ENCODE measurements at places on chromosomes 1 and 21. TPM values are rescaled to one million over a fixed set of nuclear protein-coding genes. Genes with fewer than 3 reads are reported as not detected.

Gene CLEC20A
- total RNA-seq = not detected

Gene PAQR6
- total RNA-seq = 3.0 TPM

DNA sequence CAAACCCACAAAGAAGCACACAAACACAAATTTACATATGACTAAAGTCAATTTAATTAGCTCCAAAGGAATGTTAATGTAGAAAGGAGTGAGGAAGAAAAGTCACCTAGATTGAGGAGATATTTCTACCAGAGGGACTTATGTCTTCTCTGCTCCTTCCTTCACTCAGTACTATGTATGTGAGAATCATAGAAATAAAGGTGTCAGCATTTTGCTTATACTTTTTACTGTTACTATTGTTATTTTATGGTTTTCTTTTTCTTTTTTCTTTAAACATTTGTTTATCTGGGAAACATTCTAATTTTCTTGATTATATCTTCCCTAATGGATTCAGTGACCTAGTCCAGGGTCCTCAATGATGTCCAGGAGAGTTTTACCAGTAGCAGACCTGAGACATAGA lies 511.9 kb upstream of the NCAM2 start:
- H3K36me3 ChIP-seq = no peaks in the 10 kb centered on the region
- no peaks in the 10 kb centered on the region for H3K27me3 ChIP-seq
- no peak overlapping the region for H3K4me3 ChIP-seq
- H3K4me1 ChIP-seq = no peaks in the 10 kb centered on the region

DNA sequence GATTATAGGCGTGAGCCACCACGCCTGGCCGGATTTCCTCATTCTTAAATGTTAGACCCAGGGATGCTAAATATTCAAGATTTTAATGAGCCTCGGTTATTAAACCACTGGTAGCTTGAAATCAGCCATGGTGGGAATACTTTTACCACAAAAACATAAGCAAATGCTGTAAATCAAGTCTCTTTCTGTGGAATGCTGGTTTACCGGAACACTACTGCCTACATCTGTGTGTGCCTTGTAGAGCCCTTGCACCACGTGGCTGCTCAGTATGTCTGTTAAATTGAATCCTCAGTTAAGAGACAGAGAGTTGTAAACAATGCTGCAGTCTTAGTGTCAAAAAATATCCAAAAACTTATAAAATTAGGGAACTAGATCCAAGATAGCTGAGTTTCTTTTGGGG lies 26.8 kb upstream of the CNN3 start:
- H3K27ac ChIP-seq = no peak overlapping the region
- peak; percentile 40 for DNase-seq
- H3K27me3 ChIP-seq = no peaks in the 10 kb centered on the region
- no peaks in the 10 kb centered on the region for H3K36me3 ChIP-seq
- H3K4me1 ChIP-seq = peaks cover 5% of the 10 kb centered on the region
- no peak overlapping the region for H3K4me3 ChIP-seq

- peaks cover 7% of the 10 kb centered on the region for H3K4me1 ChIP-seq
- no peaks in the 10 kb centered on the region for H3K27me3 ChIP-seq
- no peak for DNase-seq
- H3K4me3 ChIP-seq = no peak overlapping the region
- H3K36me3 ChIP-seq = no peaks in the 10 kb centered on the region
- H3K27ac ChIP-seq = no peak overlapping the region
Observed at GRCh38 chr1:237759377-237759776, 131.3 kb downstream of the ZP4 start.

Data from lung (tissue), 17 donors.